Stimulated activated naive B cell treated with anti-CD40 and anti-IgM and Interleukin-4, amounts not matched to agents 10 μg/mL and 1 μg/mL and 100 μg/mL, for 72 hours (primary cell): ENCODE measurements at places on chromosomes 3 and 15.

- DNase-seq, result no peak
These were observed 425.9 kb downstream of the EPHA3 start for GRCh38 chr3:89533275-89533674.

- DNase-seq, result peak; percentile 46
These were observed 261.3 kb downstream of the RPLP1 start for GRCh38 chr15:69713726-69714559.

DNA sequence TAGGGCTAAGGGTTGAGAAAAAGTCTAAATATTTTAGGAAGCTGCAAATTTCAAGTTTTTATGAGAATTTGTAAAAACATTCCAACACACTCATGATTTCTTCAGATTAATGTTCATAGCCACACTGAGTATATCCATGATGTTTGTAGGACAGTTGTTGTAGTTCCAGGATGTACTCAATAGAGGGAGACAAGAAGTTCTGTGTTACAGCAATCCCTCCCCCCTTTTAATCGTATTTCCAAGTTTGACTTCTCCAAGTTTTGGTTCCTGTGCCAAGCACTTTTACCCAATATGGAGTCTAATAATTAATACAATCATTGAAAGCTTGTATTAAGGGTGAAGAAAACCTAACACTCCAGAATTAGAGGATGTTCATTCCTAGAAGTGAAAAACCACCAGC, 143.4 kb downstream of the FEZF2 start:
- no peak for DNase-seq

- DNase-seq, result no peak
These were observed 6.4 kb downstream of the IQCF1 start for GRCh38 chr3:51896607-51897305.

- no peak for DNase-seq
These were observed 656.8 kb upstream of the NECTIN3 start for GRCh38 chr3:110414855-110415254.

DNA sequence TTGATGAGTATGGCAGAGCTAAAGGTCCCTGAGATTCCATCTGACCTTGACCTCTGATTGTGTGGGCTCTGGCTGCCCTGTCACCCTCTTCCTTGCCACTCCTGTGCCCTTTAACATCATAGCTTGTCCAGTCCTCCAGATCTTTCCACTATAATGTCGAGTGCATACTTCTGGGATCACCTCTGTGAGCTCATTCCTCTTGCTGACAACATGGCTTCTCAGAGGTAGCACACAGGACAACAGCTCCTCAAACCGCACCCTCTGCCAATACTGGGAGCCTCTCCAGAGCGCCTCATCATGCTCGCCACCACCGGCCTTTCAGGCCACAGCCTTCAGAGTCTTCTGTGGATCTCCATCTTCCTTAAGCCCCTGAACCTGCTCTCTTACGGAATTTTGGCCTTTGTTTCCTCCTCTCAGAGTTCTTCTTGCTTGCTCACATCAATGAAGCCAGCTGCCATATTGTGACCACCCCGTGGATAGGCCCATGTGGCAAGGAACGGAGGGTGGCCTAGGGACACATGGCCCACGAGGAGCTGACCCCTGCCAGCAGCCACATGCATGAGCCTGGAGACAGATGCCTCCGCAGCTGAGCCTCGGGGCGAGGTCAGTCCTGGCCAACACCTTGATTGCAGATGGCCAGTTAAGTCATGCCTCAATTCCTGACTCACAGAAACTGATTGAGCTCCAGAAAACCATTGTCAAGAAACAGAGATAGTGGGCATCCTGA, 31.1 kb downstream of the PLA2G4D start:
- no peak for DNase-seq

GRCh38 chr3:111761309-111761795, 97.7 kb upstream of the PHLDB2 start:
- DNase-seq, result no peak

DNA sequence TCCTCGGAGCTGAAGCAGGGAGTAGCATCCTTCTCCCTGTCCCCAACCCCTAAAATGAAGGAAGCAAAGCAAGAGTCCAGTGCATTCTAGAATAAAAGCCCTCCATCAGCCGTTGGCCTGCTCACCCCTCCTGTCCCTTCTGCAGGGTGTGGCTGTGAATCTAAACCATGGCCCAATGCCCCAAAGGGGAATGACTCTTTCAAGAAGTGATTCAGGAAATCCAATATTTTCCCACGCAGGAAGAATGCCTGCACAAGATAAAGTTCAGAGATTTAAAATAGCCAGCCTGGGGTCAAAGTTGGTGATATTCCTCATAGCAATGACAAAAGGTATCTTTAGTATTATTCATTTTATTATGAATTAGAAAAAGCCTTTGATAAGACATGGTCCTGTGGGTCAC, 38.5 kb downstream of the SLCO2A1 start:
- DNase-seq, result no peak

DNA sequence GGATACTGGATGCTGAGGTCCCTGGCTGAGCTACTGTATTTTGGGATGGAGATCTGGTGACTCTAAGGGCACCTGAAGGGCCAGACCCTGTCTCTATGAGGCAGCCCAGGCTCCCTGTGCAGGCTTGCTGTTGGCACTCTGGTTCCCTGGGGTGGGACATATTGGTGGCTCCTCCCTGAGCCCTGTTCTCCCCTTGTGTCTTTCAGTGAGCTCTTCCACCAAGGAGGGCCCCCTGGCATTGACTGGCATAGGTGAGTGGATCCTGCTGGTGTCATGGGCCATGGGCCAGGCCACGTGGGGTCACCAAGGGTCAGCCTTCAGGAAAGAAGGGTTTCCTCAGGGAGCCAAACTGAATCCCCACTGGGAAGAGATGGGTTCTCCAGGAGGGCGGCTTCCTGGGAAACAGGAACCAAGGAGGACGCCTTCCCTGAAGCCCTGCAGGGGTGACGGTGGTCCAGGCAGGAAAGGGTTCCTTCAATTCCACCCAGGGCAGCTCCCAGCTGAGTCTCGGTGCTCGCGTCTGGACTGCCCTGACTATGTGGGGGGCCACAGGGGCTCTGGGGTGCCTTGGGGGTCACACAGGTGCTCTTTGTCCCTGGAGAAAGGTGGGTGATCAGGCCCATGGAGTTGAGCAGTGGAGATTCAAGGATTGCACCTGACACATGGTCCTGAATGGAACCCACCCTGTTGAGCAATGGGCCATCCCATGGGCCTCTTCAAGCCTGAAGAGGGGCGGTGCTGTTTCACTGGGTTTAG, 220.4 kb downstream of the SNRPN start:
- no peak for DNase-seq

GRCh38 chr15:85306946-85307686, 73.3 kb upstream of the AKAP13 start:
- DNase-seq, result no peak

DNA sequence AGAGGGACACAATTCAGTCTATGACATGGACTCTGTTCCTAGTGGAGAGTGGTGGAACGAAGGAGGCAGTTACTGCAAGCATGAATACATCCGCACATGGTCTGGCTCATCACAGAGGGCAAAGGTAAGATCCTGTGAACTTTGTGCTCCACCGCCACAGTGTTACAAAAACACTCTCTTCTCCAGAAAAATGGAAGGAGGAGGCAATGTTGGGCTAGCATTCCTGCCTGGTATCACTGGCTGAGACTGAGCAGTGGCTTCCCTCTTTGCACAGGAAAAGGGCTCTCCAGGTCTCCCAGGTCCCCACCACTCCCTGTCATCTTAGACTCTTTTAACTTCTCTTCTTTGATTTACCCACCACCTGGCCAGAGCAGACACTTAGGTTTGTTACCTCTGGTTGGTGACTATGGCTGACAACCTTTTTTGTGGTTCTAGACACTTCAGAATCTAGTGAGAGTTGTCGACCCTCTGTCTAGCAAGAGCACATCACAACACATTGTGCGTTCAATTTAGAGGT, 1.5 kb upstream of the EEFSEC start:
- DNase-seq, result no peak

GRCh38 chr15:60939389-60939788, 289.7 kb downstream of the RORA start:
- no peak for DNase-seq

GRCh38 chr15:51332206-51333147, 5.9 kb downstream of the CYP19A1 start:
- DNase-seq, result no peak

DNA sequence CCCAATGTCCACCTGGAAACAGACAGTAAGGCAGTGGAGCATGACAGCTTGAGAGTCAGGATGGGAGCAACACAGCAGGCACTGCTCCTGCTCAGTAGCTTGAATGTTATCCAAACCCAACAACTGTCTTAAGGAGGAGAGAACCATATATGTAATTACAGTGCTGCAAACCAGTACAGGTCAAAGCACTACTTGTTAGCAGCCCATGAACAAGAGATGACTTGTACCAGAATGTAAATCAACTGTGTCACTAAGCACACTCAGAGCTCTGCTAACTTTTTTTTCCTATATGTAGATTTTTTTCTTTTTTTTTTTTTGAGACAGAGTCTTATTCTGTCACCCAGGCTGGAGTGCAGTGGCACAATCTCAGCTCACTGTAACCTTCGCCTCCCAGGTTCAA, 87.1 kb downstream of the ANO10 start:
- no peak for DNase-seq

GRCh38 chr3:157442729-157443128, 6.1 kb downstream of the PTX3 start:
- DNase-seq, result no peak

DNA sequence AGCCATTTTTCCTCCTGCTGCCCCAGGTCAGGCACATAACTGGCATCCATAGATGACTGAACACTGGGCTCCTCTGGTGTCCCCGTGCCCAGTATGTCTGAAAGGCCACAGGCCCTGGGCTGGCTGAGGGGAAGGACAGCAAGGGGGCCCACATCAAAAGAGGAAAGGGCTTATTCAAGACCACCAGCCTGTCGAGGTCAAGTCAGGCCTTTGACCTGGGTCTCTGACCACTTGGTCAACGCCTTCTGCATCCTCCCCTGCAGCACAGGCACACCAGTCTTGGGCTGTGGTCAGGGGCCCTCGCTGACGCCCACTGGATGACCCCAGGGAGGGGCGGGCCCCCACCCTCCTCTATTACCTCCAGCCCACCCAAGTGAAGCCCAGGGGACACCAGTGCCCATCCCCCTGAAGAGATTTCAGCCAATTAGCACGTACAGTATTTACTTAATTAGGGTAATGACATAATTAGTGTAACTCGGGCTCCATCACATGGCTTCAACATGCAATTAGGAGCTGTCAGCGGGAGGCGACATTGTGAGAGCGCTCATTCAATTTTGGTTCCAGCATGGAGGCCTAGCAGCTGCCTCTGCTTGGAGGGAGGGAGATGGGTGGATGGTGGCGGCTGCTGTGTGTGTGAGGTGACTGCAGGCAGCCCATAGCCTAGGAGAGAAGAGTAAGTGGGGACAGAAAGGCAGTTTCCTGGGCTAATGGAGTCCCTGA, 13.5 kb upstream of the DNAH1 start:
- no peak for DNase-seq

GRCh38 chr3:186509423-186509822, 34.8 kb downstream of the CRYGS start:
- DNase-seq, result no peak

- DNase-seq, result no peak
These were observed 197.7 kb downstream of the LPP start for GRCh38 chr3:188351648-188352047.

- no peak for DNase-seq
These were observed 156.8 kb downstream of the ATP10A start for GRCh38 chr15:25706176-25706955.

DNA sequence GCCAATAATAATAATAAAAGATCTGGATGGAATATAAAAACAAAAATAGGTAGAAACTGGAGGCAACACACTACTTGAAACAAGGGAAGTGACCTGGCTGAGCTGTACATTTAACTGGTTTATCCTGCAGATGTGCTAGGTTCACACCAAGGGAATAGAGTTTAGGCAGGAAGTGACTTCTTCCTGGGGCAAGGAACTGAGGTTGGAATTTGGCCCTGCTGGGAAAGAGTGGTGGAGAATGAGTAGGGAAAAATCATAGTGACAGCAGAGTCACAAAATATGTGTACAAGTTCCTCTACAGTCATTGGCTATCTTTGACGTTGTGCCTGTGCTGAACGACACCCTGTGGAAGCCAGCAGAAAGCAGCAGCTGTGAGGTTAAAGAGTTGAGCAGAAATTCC, 44.1 kb downstream of the ARHGAP11B start:
- DNase-seq, result no peak

- no peak for DNase-seq
These were observed 14.7 kb upstream of the RPL29 start for GRCh38 chr3:52010431-52010830.

GRCh38 chr3:40387001-40387894, at the start of gene ENTPD3:
Gene ENTPD3 (plus strand): TSS chr3:40387184. CDS start chr3:40388058, 874 bp downstream.
- DNase-seq, result no peak

DNA sequence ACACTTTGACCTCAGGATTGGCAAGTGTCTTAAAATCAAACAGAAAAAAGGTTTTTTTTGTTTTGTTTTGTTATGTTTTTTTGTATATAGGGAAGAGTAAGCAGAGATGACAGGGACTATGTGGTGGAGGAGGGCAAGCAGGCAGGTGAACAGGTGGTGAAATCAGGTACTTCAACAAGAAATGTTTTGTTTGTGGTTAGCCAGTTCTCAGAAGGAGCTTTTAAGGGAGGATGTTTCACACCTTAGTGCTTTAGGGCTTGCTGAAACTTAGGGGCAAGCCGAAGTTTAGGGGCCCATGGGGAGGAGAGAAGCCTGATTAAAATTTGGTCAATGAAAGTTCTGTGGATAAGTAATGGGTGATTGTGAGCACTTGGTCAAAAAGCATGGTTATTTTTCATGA, 370.7 kb upstream of the SLCO3A1 start:
- DNase-seq, result no peak

GRCh38 chr3:12553921-12554391, 2.9 kb upstream of the MKRN2 start:
- no peak for DNase-seq

GRCh38 chr15:76059320-76060117, at the start of gene TMEM266:
Gene TMEM266 (plus strand): TSS chr15:76059985. CDS start chr15:76134264, 74,279 bp downstream.
- peak; percentile 15 for DNase-seq

DNA sequence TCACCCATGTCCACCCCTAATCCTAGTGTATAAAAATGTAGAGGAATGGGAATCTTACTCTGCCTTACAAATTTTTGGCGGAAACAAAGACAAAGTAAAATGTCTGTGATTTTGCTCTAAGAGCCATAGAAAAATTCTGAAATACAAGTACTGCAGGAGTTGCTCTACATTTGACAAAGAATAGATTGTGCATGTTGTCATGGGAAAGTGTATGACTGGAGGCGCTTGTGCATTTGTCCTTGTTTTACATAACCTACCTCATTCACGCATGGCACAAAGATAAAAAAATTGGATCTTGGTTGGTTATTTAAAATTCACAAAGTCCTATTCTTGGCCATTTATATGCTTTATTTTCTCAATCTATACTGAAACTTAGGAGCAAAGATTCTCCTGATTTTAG, 2.0 kb upstream of the TUSC7 start:
- no peak for DNase-seq

DNA sequence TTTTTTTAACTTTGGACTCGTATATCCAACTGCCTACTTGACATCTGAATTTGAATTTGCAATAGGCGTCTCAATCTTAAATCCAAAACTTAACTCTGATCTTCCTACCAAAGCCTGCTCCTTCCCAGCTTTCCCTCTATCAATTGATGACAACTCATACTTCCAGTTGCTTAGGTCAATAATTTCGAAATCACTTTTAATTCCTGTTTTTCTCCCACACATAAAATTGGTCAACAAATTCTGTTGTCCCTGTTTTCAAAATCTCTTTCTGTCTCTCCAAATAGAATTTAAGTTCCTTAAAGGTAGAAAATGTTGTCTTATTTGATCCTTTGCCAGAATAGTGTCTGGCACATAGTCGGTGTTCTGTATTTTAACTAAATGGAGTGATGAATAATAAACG, 332.4 kb downstream of the SATB1 start:
- DNase-seq, result no peak

GRCh38 chr3:172029425-172030098, 9.8 kb upstream of the FNDC3B start:
- no peak for DNase-seq

GRCh38 chr3:131142580-131142979, 115.9 kb downstream of the NEK11 start:
- no peak for DNase-seq
